SK-N-DZ (cell line): ENCODE measurements at places on chromosomes 7 and 10.

DNA sequence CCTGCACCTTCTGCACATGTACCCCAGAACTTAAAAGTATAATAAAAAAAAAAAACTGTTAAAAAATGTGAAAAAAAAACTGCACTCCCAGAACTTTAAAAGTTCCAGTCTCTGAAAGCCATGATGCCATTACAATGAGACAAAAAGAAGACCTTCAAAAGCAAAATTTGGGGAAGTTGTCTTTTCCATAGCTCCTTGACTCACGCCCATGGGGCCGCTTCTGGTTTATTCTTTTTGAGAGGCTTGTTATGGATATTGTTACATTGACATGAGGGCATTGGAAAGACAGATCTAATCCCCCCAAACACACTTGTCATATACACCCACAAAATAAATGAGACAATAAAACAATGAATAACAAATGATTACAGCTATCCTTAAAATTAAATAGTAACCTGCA lies 798 bp downstream of the BLNK start:
- DNase-seq = no peak

- DNase-seq = no peak
Observed at GRCh38 chr10:89280508-89280907, 21.3 kb upstream of the IFIT2 start.

- no peak for DNase-seq
Observed at GRCh38 chr7:34497153-34497777, 160.8 kb upstream of the NPSR1 start.

GRCh38 chr7:54663603-54664234 lies 95.3 kb downstream of the SEC61G start:
- no peak for DNase-seq

DNA sequence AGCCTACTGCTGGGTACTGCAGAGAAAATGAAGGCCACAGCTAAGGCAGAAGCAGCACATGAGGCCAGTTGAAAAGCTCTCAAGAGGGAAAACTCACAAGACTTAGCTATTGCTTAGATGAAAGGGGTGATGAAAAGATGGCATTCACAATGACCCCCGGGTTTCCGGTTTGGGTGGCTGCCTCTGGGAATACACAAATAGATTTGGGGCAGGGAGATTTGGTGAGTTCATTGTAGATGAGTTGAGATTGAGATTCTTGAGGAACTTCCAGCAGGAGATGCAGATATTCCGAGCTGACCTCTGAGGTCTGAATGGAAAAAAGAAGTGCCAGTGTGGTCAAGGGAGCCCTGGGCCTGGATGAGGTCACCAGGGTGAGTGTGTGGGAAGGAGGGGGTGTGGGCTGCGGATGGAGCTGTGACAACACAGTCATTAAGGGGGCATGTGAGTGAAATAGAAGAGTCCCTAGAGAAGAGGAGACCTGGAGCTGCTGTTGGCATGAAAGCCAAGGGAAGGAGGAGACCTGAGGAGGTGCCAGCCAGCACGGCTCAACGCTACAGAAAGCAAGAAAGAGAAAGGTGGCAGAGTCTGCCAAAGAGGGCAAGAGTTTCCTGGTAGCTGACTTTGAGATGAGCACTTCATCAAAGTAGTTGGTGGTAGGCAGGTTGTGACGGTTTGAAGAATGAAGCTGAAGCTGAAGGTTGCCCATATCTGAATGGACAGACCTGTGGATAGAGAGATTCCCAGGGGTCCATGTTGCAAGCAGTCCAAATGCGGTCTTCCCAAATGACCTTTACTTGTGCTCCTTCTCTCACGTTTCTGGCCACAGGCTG lies 43.7 kb downstream of the HIF1AN start:
- DNase-seq = no peak

- no peak for DNase-seq
Observed at GRCh38 chr10:85602713-85603112, 763.9 kb downstream of the GRID1 start.

GRCh38 chr7:12257582-12257981 lies 46.5 kb downstream of the TMEM106B start:
- no peak for DNase-seq

GRCh38 chr7:132614428-132615318 lies 38.4 kb upstream of the PLXNA4 start:
- peak; percentile 58 for DNase-seq

- no peak for DNase-seq
Observed at GRCh38 chr10:43739161-43739560, 90.5 kb upstream of the ZNF32 start.

- no peak for DNase-seq
Observed at GRCh38 chr7:135160098-135160857, 10.2 kb downstream of the CYREN start.

GRCh38 chr7:1152492-1152891 lies 7.5 kb downstream of the ZFAND2A start:
- DNase-seq = no peak

- DNase-seq = no peak
Observed at GRCh38 chr10:101221549-101221948, 7.7 kb downstream of the LBX1 start.

GRCh38 chr7:26599982-26600381 lies 264.4 kb downstream of the SKAP2 start:
- DNase-seq = no peak

- DNase-seq = no peak
Observed at GRCh38 chr10:17134737-17135260, 5.2 kb upstream of the CUBN start.

DNA sequence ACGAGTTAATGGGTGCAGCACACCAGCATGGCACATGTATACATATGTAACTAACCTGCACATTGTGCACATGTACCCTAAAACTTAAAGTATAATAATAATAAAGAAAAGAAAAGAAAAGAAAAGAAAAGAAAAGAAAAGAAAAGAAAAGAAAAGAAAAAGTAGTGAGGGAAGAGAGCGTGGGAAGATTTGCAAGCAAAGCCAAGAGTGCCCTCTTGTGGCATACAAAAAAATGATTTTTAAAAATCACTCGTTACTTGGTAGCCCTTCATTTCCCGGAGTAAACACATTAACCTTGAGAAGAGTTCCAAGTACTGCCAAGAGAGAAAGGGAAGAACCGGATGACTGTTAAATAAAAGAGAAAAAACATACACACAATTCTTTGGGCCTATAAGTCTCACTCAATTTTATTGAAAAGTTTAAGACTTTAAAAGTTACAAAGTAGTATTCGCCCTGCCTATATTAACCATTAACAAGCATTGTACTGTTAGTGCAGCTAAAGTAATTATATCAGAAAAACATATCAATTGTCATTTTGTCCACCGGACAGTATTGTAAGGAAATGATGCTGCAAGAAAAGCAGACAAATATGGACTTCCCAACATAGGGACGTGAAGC lies 6.2 kb upstream of the CH25H start:
- peak; percentile 34 for DNase-seq

- no peak for DNase-seq
Observed at GRCh38 chr10:12579954-12580858, 230.9 kb downstream of the CAMK1D start.

GRCh38 chr10:5147255-5147980 lies 37.5 kb downstream of the AKR1C8 start:
- no peak for DNase-seq

DNA sequence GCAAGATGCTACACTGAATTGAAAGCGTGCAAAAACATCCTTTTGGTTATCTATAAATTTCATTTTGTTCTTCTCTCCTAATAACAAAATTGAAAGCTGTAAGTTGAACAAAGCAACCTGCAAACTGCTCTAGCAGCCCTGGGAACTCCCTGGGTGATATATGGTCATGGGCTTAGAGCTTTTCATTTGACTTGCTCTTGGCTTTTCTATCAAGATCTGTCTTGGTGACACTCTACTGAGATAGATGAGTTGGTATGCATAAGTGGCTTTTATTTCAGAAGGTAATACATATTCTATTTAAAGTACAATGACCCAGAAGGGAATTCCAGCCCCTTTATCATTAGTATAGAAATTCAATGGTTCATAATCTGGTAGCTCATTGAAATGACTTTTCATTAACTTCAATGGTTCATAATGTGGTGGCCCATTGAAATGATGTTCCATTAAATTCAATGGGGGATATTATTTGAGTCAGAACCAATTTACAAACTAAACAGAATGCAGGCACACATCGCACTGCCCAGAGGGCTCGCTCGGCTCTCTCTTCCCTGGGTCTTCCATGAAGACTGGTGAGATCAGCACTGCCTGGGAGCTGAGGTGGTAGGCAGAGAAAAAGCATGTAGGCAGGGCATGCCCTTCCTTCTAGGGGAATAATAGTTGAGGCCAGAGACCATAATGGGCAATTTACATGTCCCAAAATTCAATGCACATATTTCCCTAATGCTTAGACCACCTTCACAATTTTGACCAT lies 10.1 kb upstream of the KCNMA1 start:
- DNase-seq = no peak

GRCh38 chr7:86008898-86009297 lies 634.8 kb upstream of the GRM3 start:
- DNase-seq = no peak

DNA sequence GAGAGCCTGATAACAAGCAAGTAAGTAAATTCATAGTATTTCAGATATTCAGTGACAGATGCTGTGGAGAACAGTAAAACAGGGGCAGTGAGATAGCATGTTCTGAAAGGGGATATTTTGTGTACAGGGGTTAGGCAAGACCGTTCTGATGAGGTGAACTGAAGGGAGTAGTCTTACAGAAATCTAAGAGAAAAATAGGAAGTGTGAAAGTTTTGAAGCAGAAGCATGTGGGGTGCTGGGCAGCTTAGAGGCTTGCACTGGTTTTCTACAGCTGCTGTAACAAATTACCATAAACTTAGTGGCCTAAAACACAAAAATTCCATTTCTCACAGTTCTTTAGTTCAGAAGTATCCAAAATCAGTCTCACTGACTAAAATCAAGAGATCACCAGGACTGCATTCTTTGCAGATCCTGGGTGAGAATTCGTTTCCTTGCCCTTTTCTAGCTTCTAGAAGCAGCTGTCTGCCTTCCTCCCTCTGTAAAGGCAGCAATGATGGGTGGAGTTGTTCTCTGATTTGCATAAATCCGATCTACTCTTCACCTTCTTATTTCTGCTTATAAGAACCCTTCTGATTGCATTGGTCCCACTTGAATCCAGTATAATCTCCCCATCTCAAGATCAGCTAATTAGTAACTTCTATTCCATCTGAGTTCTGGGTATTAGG lies 7.5 kb upstream of the KLF14 start:
- no peak for DNase-seq
